ENCODE measurements at places on chromosomes 4 and X. TPM values are rescaled to one million over a fixed set of nuclear protein-coding genes. Genes with fewer than 3 reads are reported as not detected.

DNA sequence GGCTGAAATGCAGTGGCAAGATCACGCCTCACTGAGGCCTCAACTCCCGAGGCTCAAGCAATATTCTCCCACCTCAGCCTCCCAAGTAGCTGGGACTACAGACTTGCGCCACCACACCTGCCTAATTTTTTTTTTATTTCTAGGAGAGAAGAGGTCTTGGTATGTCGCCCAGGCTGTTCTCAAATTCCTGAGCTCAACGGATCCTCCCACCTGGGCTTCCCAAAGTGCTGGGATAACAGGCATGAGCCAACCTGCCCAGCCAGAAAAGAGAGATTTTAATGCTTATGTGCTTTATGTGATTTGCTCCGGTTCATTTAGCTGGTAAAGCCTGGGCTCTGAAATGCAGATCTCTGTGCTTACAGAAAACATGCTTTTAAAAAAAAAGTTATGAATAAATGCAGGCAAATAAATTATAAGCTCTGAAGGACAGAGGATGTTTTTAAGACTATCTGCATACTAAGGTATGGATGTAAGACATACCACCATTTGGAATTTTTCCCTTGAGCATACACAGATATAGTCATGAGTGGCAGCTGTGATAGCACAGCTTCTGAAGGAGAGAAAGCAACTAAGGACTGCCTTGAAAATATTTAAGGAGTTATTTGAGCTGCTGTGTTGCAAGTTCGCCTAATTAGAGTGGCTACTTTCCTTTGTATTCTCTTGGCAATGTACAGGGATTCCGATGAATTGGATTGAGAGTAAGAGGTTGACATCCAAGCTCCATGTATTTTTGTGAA is 13.8 kb downstream of the GUCY1B1 start:
- H3K4me3 ChIP-seq, result no peak overlapping the region
- H3K36me3 ChIP-seq, result no peaks in the 10 kb centered on the region
- H3K4me1 ChIP-seq, result no peaks in the 10 kb centered on the region
- peaks cover 9% of the 10 kb centered on the region for H3K27me3 ChIP-seq
- H3K27ac ChIP-seq, result no peak overlapping the region

DNA sequence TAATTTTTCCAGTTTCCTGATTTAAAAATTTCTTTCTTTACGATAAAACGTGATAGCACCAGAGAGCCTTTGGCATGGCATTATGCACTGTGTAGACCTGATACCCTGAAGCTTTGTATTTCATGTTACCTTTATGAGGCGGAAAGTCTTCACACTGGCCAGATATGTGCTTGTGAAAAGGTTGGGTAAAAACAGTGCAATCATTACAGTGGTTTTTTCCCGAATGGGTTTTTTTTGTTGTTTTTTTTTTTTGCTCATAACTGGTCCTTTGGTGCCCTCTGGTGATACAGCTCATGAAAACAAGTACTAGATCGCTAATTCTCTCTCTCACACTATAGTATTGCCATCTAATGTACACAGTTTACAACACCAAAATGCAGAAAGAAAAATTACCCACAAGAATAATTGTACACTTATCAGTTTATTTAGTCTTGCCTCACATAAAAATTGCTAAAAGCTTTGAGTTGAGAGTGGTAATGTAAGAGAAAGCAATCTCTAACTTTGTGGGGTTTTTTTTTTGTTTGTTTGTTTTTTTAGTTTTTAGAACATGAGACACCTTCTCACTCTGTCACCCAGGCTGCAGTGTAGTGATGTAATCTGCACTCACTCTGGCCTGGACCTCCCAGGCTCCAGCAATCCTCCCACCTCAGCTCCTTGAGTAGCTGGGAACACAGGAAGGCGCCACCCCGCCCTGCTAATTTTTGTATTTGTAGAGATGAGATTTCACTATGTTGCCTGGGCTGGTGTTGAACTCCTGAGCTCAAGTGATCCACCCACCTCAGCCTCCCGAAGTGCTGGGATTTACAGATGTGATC is 21.3 kb downstream of the SPCS3 start:
- H3K27me3 ChIP-seq, result no peaks in the 10 kb centered on the region
- H3K4me1 ChIP-seq, result peaks cover 11% of the 10 kb centered on the region
- no peak overlapping the region for H3K27ac ChIP-seq
- peaks cover 24% of the 10 kb centered on the region for H3K36me3 ChIP-seq

DNA sequence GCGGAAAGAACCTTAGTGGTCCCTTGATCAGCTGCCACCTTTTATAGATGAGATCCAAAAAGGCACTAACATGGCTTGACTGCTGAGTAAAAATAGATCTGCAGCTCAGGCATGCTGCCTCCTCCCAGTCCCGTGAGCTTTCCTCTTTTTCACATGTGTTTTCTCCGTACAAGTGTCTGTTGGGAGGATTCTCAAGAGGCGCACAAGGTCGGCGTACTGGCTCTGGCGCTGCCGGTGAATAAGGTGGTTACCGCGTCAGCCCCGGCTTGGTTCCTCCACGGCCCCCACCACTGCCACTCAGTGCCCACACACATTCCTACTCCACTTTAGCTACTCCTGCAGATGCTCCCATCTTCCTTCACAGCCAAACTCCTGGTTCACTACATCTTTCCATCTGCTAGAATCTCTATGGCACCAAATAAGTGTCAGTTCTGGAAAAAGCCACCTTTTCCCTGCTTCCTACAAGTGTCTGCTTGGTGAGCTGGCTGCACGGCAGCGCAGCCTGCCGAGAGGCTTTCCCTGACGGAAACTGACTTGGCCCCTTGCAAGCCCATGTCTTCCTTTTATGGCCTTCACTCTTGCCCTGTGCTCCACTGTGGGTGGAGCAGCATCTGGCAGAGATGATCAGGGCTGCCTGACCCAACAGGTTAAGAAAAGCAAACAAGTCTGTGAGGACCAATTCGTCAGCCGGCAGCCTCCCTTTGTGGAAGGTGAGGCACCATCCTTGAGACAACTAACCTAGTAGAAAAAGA is 99.8 kb downstream of the KLHL8 start:
- DNase-seq, result no peak
- H3K27me3 ChIP-seq, result no peaks in the 10 kb centered on the region
- peaks cover 4% of the 10 kb centered on the region for H3K36me3 ChIP-seq

DNA sequence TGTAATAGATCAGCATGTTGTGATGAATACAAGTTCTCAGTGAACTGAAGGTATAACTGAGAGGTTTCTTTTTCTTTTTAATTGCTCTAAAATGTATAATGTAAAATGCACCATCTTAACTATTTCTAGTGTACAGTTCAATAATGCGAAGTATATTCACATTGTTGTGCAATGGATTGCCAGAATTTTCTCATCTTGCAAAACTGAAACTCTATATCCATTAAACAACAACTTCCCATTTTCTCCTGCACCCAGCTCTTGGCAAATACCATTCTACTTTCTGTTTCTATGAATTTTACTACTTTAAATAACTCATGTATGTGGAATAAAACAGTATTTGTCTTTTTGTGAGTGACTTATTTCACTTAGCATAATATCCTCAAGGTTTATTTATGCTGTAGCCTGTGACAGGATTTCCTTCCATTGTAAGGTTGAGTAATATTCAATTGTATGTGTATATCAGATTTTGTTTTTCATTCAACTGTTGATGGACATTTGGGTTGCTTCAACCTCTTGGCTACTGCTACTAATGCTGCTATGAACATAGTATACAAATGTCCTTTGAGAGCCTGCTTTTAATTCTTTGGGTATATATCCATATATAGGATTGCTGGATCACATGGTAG is 53.5 kb upstream of the NPFFR2 start:
- H3K27me3 ChIP-seq, result no peaks in the 10 kb centered on the region
- H3K36me3 ChIP-seq, result no peaks in the 10 kb centered on the region
- DNase-seq, result no peak
- H3K4me1 ChIP-seq, result no peaks in the 10 kb centered on the region
- no peak overlapping the region for H3K4me3 ChIP-seq

Gene ASB9
- 0.33 TPM for total RNA-seq

Gene USP38
- total RNA-seq, result 26.8 TPM

DNA sequence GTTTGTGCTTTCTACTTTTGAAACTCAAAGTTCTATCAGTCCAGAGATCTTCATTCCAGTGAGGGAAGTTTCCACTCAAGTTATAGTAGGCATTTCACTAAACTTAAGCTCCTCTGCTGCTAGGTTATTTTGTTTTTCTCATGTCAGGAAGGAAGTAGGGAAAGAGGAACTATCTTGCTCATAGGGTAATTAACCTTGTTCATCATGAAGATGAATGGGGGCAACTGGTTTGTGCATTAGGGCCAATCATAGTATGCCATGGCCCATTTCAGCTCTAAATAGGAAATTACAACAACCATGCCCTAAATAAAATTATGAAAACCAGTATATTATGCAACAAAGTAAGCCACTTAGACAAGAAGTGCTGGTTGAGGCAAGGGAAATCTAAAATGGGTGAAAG is 804.7 kb upstream of the NDST4 start:
- DNase-seq, result no peak
- no peaks in the 10 kb centered on the region for H3K4me1 ChIP-seq
- no peak overlapping the region for H3K4me3 ChIP-seq
- H3K36me3 ChIP-seq, result no peaks in the 10 kb centered on the region

Gene GLRA2
- total RNA-seq, result not detected

GRCh38 chr4:152630324-152630723 is 49.5 kb downstream of the TMEM154 start:
- no peaks in the 10 kb centered on the region for H3K4me1 ChIP-seq
- H3K27ac ChIP-seq, result no peak overlapping the region
- H3K36me3 ChIP-seq, result peaks cover 48% of the 10 kb centered on the region
- no peak for DNase-seq

Gene GPR78
- not detected for total RNA-seq

DNA sequence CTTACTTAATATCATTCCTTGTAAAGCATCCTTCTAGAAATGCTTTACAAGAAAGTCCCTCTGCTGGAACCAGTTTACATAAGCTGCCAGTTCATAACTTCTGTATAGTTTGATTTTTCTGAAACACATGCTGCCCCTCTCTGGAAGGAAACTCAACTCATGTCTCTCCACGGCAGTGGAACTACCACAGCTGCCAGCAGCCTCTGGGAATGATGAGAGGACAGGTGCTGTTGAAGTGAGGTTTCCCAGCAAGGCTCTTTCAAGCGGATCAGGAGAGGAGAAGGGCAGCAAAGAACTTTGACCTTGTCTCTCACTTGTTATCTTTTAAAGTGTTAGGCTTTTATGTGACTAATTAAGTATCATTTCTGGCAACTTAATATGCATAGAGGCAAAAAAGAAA is 7.3 kb downstream of the GRPR start:
- no peaks in the 10 kb centered on the region for H3K36me3 ChIP-seq
- no peak overlapping the region for H3K4me3 ChIP-seq
- no peaks in the 10 kb centered on the region for H3K4me1 ChIP-seq
- no peak for DNase-seq
- peaks cover 4% of the 10 kb centered on the region for H3K27me3 ChIP-seq

DNA sequence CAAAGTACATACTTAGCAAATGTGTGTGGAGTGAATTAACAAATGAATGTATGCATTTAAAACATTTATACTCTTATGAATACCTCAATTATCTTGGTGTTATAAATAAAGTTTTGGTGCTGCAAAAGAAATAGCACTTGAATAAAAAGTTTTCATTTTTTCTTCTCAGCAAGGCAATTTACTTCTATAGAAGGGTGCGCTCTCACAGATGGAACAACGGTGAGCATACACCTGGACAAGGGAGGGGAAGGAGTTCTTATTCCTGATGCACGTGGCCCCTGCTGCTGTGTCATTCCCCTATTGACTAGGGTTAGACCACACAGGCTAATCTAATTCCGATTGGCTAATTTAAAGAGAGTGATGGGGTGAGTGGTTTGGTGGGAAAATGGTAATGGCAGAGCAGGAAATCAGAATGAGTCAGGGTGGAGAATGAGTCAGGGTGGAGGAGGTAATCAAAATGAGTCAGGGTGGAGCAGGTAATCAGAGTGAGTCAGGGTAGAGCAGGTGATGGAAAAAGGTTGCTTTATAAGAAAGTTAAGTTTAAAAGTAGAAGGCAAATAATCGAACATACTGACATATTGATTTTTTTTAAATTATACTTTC is 28.2 kb upstream of the PGK1 start:
- H3K27me3 ChIP-seq, result no peaks in the 10 kb centered on the region
- DNase-seq, result no peak
- peaks cover 13% of the 10 kb centered on the region for H3K4me1 ChIP-seq
- peak overlapping the region; percentile 83 for H3K27ac ChIP-seq
- H3K36me3 ChIP-seq, result peaks cover 2% of the 10 kb centered on the region

DNA sequence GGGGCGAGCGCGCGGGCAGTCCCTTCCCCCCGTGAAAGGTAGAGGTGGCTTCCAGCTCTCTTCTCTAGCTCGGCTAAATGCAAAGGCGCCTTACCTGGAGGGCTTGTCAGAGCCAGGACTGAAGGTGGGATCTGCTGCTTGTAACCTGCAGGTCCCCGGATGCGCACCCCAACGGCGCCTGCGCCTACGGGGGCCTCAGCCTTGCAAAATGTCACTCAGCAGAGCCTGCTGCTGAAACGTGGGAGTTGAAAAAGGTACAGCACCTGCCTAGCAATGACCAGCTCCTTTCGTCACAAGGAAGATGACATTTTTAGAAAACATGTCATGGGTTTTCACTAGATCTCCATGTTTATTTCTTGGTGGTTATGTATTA is 583 bp downstream of the ABHD18 start:
- peak overlapping the region; percentile 97 for H3K27ac ChIP-seq
- peak overlapping the region; percentile 96 for H3K4me3 ChIP-seq
- peak; percentile 67 for DNase-seq
- no peaks in the 10 kb centered on the region for H3K27me3 ChIP-seq

Gene LRAT
- not detected for total RNA-seq

GRCh38 chr4:74878323-74878722 is 54.6 kb upstream of the PARM1 start:
- H3K4me1 ChIP-seq, result no peaks in the 10 kb centered on the region
- H3K27ac ChIP-seq, result no peak overlapping the region
- no peaks in the 10 kb centered on the region for H3K36me3 ChIP-seq

GRCh38 chr4:185774131-185774653 is 37.8 kb downstream of the SORBS2 start:
- no peak overlapping the region for H3K4me3 ChIP-seq
- H3K4me1 ChIP-seq, result no peaks in the 10 kb centered on the region
- H3K27me3 ChIP-seq, result peaks cover 4% of the 10 kb centered on the region

Gene GUCY1B1
- total RNA-seq, result not detected

DNA sequence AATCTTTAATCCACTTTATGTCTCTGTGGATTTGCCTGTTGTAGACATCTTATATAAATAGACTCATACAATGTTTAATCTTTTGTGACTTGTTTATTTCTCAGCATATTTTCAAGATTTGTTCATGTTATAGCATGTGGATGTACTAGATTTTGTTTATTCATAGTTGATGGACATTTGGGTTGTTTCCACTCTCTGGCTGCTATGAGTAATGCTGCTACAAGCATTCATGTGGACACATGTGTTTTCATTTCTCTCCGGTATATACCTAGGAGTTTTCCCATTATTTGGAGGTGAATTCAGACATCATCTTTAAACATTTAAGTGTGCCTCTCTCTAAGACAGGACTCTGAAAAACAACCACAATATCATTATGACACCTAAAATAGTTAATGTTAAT is 2.3 kb downstream of the IKBKG start:
- H3K27me3 ChIP-seq, result no peaks in the 10 kb centered on the region
- H3K36me3 ChIP-seq, result no peaks in the 10 kb centered on the region
- DNase-seq, result no peak
- peak overlapping the region; percentile 22 for H3K27ac ChIP-seq
- H3K4me1 ChIP-seq, result peaks cover 17% of the 10 kb centered on the region
- peak overlapping the region; percentile 17 for H3K4me3 ChIP-seq

All from naive thymus-derived CD8-positive, alpha-beta T cell (primary cell).